Airway epithelial cell (primary cell): ENCODE measurements at places on chromosomes 5 and 9. TPM values are rescaled to one million over a fixed set of nuclear protein-coding genes. Genes with fewer than 3 reads are reported as not detected.

Gene MRRF
- 37.6 and 48.5 TPM in 2 replicates for total RNA-seq

Gene GCNT4
- 1.3 and 3.1 TPM in 2 replicates for total RNA-seq

Gene SLCO6A1
- 0.14 TPM in 1 of 2 replicates, not detected in the other for total RNA-seq

Gene CLPTM1L
- 98.7 and 132 TPM in 2 replicates for total RNA-seq

Gene TAF11L5
- not detected in 2 replicates for total RNA-seq

Gene ZBED3
- 0.37 and 0.85 TPM in 2 replicates for total RNA-seq

Gene ALDH1A1
- total RNA-seq = 2.2 and 3.1 TPM in 2 replicates

Gene EDIL3
- 2.0 and 2.9 TPM in 2 replicates for total RNA-seq

Gene ARHGEF39
- 5.5 and 6.5 TPM in 2 replicates for total RNA-seq

Gene HAVCR1
- total RNA-seq = not detected in 2 replicates

Gene TUSC1
- total RNA-seq = 20.3 and 21.8 TPM in 2 replicates

Gene PDLIM4
- total RNA-seq = 61.7 and 92.3 TPM in 2 replicates

Gene HSPB3
- total RNA-seq = not detected in 2 replicates

Gene CDH12
- total RNA-seq = not detected in 2 replicates

Gene AMBP
- total RNA-seq = not detected in 2 replicates

Gene GRAMD2B
- total RNA-seq = 24.3 and 24.9 TPM in 2 replicates

Gene RCL1
- 23.5 and 27.3 TPM in 2 replicates for total RNA-seq

Gene IFNA13
- not detected in 2 replicates for total RNA-seq

Gene EIF4E1B
- total RNA-seq = not detected in 2 replicates

Gene CAPSL
- not detected in 2 replicates for total RNA-seq

Gene KIF12
- total RNA-seq = 0.28 and 1.1 TPM in 2 replicates

Gene TRIM36
- 0.23 and 0.42 TPM in 2 replicates for total RNA-seq

Gene TEK
- total RNA-seq = under 0.01 and 0.09 TPM in 2 replicates

Gene IL9
- not detected in 2 replicates for total RNA-seq

Gene FRRS1L
- 0.07 TPM in 1 of 2 replicates, not detected in the other for total RNA-seq

Gene CCDC192
- not detected in 2 replicates for total RNA-seq

Gene CXCL14
- total RNA-seq = 7.1 and 8.5 TPM in 2 replicates

Gene ZNF658
- total RNA-seq = 3.1 and 5.1 TPM in 2 replicates

Gene IFNB1
- not detected in 2 replicates for total RNA-seq

Gene TEX48
- total RNA-seq = not detected in 2 replicates

Gene NTNG2
- 0.07 TPM in 1 of 2 replicates, not detected in the other for total RNA-seq

Gene BRIX1
- 35.1 and 45.6 TPM in 2 replicates for total RNA-seq

Gene PCDHA9
- not detected in 2 replicates for total RNA-seq

Gene ANXA2R
- total RNA-seq = 0.28 and 0.35 TPM in 2 replicates

Gene EPB41L4A
- 4.7 and 29.8 TPM in 2 replicates for total RNA-seq
